Ureter (tissue), 1 donor: ENCODE measurements at places on chromosomes 2 and 18. TPM values are rescaled to one million over a fixed set of nuclear protein-coding genes. Genes with fewer than 3 reads are reported as not detected.

CD302 gene
- 25.2 TPM for total RNA-seq

ANKRD53 gene
- 1.8 TPM for total RNA-seq

HK2 gene
- 62.8 TPM for total RNA-seq

DAPL1 gene
- total RNA-seq, result 13.0 TPM

SERPINB4 gene
- not detected for total RNA-seq

RAB6C gene
- total RNA-seq, result 0.34 TPM

G6PC2 gene
- not detected for total RNA-seq
